ENCODE measurements at places on chromosomes 11 and 22. TPM values are rescaled to one million over a fixed set of nuclear protein-coding genes. Genes with fewer than 3 reads are reported as not detected.

- peak; percentile 13 for DNase-seq
These were observed 32.8 kb downstream of the KCNC1 start for GRCh38 chr11:17767301-17767885.

- DNase-seq, result no peak
These were observed 13.4 kb upstream of the ST14 start for GRCh38 chr11:130145975-130146776.

- peak; percentile 68 for DNase-seq
These were observed 2.4 kb upstream of the MUC2 start for GRCh38 chr11:1072116-1072820.

The P2RY2 gene
- total RNA-seq, result 20.0 TPM

- peak; percentile 62 for DNase-seq
These were observed 7.9 kb downstream of the MUC5B start for GRCh38 chr11:1230456-1231395.

The WBP2NL gene
- 0.24 TPM for total RNA-seq

- peak; percentile 92 for DNase-seq
These were observed 54.7 kb downstream of the FBXO7 start for GRCh38 chr22:32528984-32529982.

GRCh38 chr11:63229815-63230214 lies 13.6 kb downstream of the SLC22A25 start:
- no peak for DNase-seq

- DNase-seq, result no peak
These were observed 89.2 kb downstream of the MORC2 start for GRCh38 chr22:30879415-30879797.

DNA sequence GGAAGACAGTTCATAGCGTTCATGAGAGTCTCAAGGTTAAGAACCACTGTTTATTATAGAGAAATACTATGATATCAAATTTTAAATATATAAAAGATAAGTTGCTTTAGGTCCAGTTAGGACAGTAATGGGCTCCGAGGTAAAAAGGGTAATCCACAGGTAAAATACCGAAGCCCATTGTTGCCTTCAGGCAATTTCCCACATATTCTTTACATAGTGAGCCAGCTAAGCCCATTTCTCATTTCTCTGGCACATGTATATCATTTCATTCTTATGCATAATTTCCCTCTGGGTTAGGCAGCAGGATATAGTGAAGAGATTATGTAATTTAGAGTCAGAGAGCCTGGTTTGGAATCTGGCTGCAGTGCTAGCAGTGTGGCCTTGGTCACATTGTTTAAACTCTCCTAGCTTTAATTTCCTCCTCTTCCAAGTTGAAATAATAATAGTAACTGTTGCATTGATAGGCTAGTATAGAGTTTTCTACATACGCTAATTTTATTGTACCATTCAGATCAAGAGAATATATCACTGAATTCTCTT lies 7.6 kb upstream of the POU2AF1 start:
- no peak for DNase-seq

DNA sequence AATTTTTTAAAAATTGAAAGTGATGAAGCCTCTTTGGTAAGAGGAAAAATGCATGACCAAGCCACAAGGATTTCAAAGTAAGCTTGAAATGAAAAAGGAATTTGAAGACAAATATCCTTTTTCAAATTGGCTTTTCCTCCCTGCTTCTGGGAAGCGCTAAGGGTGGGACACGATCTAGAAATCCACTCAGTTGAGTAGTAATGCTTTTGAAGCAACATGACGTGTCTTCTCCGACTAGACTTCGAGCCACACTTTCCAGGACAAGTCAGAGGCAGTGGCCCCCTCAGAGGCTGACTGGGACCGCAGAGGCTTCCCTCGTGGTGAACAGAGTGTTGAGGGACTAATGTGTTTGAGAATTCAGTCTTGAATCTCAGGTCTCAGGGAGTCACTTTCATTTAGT lies 39.8 kb downstream of the KREMEN1 start:
- no peak for DNase-seq

- no peak for DNase-seq
These were observed 217.8 kb upstream of the ZBED5 start for GRCh38 chr11:11075515-11076171.

The OR2D2 gene
- total RNA-seq, result not detected

The SCUBE2 gene
- 1.3 TPM for total RNA-seq

- DNase-seq, result peak; percentile 17
These were observed 17.0 kb downstream of the KCNC1 start for GRCh38 chr11:17751558-17751957.

GRCh38 chr22:25282671-25283561 lies 63.5 kb downstream of the CRYBB2 start:
- DNase-seq, result no peak

DNA sequence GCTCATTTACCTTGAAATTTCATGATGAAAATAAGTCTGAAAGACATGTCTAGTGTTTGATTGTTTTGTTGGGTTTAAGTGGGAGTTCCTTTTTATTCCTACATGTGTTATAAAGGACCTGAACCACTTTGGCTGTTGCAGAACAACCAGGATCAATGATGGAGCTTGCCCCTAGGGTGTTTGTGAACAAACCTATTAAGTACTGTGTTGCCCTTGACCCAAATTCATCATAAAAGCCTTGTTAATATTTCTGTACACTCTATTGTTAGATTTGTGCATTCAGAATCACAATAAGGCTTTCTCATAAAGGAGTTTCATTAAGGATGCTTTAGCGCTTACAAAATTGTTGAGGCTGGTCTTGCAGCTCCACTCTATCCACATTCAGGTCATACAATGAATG lies 452.6 kb downstream of the NELL1 start:
- no peak for DNase-seq

The SYCE3 gene
- not detected for total RNA-seq

GRCh38 chr11:6402061-6402470 lies 11.8 kb downstream of the SMPD1 start:
- no peak for DNase-seq

GRCh38 chr11:72758690-72759389 lies 6.6 kb upstream of the ARAP1 start:
- peak; percentile 59 for DNase-seq

DNA sequence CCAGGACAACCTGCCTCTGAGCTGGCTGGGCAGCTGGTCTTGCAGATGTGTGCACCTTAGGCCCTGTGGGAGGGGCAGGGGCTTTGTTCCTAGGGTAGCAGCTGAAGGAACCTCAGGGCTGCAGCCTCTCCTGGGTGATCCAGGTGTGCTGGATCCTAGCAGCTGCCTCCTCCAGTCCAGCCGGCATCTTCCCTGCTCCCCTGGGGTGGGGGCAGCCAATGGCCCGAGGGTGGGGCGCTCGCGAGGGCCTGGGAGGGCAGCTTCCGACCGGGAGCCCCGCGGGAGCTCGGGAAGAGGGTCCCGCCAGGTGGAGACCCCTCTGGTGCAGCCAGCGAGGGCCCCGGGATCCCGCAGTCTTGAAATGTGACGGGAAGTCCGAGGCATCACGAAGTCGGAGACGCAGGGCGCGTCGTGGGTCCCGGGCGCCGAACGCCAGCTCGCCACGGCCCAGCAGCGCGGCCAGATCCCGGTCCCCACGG lies 1.7 kb downstream of the IFITM1 start:
- no peak for DNase-seq

The EML3 gene
- total RNA-seq, result 16.4 TPM

- DNase-seq, result no peak
These were observed 1848.3 kb upstream of the RAG2 start for GRCh38 chr11:38446336-38446735.

DNA sequence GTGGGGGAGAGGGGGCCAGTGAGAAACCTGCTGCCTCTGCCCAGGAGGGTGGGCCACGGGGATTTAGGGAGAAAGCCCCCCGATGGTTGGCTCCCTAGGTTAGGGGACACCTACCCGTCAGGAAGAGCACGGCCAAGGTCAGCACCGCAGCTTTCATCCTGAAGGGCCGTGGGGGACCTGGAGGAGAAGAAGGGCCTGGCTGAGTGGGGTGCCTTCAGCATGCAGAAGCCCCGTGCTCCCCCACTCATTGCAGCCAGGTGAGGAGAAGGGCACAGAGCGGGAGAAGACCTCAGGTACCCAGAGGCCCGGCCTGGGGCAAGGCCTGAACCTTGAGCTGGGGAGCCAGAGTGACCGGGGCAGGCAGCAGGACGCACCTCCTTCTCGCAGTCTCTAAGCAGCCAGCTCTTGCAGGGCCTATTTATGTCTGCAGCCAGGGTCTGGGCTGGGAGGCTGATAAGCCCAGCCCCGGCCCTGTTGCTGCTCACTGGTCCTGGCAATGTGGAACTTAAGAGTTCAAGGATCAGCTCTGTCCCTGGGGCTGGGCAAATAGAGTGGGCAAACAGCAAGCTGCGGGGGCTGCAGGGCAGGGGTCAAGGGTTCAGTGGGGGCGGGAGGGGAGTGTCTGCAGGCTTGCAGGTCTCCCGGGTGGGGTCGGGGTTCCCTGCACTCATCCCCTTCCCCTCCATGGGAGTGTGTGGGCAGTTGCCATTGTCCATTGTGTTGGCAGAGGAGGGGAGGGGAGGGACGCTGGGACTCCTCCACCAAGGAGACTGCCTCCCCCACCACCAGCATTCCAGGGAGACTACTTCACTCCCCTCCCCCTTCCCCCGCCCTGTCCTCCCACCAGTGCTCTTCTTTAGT lies at the start of gene APOA1:
APOA1 (minus strand) TSS at position 392 of the 861 bp plus-strand sequence; CDS start at position 157, 235 bp downstream.
- DNase-seq, result no peak

GRCh38 chr22:41338614-41339212 lies 37.4 kb downstream of the ZC3H7B start:
- no peak for DNase-seq

The GPR83 gene
- total RNA-seq, result 0.22 TPM

DNA sequence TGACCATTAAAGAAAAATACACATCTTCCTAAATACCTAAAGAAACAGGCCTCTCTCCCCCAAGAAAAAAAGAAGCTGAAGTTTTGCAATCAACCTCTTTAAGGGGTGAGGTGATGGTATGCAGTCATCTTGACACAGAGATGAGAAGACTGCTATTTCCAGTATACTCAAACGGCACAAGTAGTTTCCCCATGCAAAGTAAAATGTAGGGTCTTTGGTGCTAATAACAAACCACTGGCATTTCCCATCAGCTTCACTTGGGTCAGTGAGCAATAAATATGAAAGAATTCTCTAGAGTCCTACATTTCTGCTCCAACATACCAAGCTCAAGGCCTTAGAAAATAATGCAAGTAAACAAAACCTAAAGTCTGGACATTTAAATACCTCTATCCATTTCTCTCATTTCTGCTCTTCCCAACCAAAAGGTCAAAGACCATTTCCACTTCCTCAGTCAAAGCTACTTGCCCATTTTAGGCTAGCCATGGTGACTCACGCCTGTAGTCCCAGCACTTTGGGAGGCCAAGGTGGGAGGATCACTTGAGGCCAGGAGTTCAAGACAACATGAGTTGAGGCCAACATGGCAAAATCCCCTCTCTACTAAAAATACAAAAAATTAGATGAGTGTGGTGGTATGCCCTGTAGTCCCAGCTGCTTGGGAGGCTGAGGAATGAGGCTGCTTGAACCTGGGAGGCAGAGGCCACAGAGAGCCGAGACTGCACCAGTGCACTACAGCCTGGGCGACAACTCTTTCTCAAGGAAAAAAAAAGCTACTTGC lies 39.5 kb upstream of the CHRNA10 start:
- DNase-seq, result no peak

The SGSM1 gene
- total RNA-seq, result 7.5 TPM

DNA sequence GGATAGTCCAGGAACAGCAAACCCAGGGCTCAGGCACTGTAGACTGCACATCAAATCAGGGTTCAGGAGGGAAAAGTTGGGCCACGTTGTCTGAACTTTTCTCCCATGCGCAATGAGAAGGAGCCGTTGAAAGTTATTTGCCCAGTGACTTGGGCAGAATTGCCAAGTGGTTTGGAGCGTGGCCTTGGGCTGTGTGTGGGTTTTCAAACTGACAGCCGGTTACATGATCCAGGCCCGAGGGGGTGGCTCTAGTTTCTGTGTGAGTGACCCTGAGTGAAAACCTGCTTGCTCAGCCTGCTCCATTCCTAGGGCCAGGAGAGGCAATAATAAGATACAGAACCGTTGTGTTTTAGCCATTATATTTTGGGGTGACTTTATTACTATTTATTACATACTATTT lies 20.3 kb downstream of the MB start:
- DNase-seq, result peak; percentile 71

DNA sequence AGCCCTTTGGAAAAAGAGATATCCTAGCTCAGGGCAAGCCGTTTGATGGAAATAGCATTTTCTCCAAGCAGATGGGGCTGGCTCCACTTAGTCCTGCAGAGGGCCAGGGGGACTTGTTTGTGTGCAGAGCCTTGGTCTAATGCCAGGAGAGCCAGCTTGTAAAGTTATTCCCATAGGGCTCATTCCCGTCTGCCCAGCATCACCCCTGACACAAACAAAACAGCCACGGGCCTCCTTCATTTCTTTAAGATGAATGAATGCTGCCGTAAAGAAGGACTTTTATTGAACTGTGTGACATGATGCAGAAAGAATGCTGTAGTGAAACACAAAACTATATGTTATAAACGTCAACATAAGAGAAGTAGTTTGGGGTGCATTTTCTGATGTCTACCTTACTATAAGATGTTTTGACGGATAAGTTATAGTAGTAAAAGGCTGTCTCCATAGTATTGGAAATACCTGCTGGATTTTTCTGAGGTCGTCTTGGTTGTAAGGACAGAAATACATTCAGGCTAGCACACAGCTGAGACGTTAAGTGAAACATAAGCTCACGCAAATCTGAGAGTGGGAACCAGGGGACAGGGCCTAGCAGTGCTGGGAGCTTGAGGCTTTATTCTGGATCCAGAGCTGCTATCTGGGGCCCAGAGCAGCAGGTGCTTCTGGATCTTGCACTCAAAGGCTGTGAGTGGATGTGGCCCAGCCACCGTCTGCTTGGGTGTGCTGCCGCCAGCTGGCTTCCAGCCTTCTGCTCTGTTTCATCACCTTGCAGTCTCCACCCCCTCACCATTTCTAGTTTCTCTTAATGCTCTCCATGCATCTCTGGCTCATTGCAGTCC lies 53.3 kb downstream of the NCAM1 start:
- peak; percentile 80 for DNase-seq

The TMEM191B gene
- 1.0 TPM for total RNA-seq

The PGA4 gene
- not detected for total RNA-seq

GRCh38 chr11:2410616-2411015 lies 10.1 kb downstream of the TSSC4 start:
- DNase-seq, result no peak

GRCh38 chr11:36141196-36141953 lies 147.8 kb downstream of the COMMD9 start:
- DNase-seq, result no peak

The GPR152 gene
- not detected for total RNA-seq

The INPP5J gene
- 16.6 TPM for total RNA-seq

DNA sequence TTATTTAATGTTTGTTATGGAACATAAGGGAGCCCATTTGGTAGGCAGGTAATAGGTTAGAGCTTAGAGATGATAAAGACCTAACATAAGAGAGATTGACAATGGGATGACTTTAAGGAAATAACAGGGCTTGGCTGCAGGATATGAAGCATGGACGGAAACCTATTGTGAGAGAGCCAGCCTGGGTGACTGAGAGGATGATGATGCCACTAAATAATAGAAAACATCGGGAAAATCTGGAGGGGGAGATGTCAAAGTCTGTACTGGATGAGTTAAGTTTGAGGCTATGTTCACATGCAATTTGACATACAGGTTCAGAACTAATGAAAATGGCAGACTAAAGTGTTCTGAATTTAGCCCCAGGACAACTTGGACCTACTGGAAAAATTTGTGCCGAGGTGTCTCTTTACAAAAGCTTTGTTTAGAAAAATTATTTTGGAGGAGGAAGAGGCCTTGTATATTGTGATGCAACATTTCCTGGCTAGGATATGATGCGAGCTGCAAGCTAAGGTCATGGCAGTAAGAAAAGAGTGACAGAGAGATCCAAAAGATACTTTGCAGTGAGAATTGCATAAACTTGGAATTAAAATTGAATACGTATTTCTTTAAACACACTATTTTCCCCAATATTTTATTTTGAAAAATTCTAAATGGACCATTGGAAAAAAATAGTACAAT lies 339.3 kb upstream of the PLET1 start:
- DNase-seq, result no peak

GRCh38 chr11:101718402-101718801 lies 134.6 kb upstream of the TRPC6 start:
- no peak for DNase-seq

Measured in Right ventricle myocardium inferior (tissue), 1 donor.